Nephron progenitor cell (in vitro differentiated cells): ENCODE measurements at places on chromosomes 6 and 20.

GRCh38 chr6:90328004-90328403 is 31.4 kb upstream of the BACH2 start:
- DNase-seq, result no peak

DNA sequence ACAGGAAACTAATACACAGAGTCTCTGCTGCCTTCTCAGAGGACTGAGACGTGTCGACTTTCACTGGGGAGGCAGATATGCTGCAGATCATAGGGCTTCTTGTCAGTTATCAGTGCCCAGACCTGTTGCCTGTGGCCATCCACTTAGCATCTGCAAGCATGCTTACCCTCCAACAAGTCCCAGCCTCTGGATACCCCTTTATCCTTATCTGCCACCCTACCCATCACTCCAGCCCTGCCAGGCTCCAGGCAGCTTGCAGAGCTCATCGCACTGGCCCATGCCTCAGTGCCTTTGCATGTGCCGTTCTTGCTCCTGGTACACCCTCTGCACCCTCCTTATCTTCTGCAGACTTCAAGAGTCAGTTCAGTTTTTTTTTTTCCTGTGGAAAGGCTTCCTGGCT is 119.2 kb downstream of the TOX2 start:
- no peak for DNase-seq

- no peak for DNase-seq
Measured at GRCh38 chr6:49416195-49416594, 46.9 kb downstream of the MMUT start.

- no peak for DNase-seq
Measured at GRCh38 chr6:108727966-108728730, 120.1 kb upstream of the ARMC2 start.

- no peak for DNase-seq
Measured at GRCh38 chr6:103002282-103002681, 1608.8 kb downstream of the GRIK2 start.

- no peak for DNase-seq
Measured at GRCh38 chr6:168145747-168146596, 67.0 kb upstream of the FRMD1 start.

GRCh38 chr6:90446164-90446563 is 140.7 kb downstream of the MAP3K7 start:
- DNase-seq, result no peak

DNA sequence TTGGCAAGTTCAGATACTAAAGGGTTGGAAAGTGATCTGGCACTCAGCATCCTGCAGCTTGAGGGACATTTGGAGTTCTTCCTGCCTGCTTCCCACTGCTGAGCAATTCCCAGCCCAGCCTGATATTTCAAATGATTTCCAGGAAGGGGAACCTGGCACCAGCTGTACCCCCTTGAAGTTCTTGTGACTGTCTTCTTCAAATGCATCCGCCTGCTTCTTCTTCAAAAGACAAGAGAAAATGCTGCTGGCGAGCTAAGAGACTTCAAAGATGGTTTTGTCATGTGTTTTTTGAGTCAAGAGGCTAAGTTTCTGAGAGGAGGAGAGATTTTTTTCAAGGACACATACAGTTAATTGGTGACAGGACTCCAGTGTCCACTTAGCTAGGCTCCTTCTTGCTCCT is 42.6 kb upstream of the B4GALT5 start:
- DNase-seq, result no peak

DNA sequence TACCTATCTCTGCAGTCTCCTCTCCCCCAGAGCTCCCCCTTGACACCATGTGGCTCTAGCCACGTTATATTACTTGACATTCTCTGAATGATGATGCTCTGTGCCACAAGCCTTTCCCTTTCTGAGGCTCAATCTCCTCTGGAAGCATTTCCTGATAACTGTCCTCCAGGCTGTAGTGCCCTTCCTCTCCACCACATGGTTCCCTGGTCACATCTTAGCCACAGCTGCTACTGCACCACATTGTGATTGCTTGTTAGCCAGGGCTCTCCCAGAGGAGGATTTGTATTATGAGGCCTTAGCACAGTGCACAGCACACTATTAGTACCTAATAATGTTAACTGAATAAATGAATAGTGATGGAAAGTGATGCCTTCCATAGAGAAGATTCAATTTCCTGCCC is 63.9 kb upstream of the RCAN2 start:
- no peak for DNase-seq

DNA sequence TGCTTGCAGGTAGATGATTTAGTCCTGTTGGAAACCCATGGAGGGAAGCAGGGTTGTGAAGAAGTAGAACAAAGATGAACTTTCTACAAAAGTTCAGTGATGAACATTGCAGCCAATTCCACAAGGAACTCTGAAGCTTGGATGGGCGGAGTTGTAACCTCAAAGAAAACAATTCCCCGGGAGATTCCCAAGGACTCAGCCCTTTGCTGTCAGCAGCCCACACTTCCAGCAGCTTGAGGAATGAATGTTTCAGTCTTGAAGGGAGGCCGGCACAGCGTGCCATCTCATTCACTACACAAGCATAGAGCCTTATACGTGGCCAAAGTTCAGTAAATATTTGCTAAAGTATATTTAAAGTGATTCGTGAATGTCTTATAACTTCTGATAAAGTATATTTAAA is 269.4 kb downstream of the NKAIN2 start:
- peak; percentile 17 for DNase-seq

GRCh38 chr6:113304116-113304515 is 553.0 kb upstream of the MARCKS start:
- DNase-seq, result no peak
